ENCODE measurements at places on chromosomes 16 and 17. TPM values are rescaled to one million over a fixed set of nuclear protein-coding genes. Genes with fewer than 3 reads are reported as not detected.

Gene TUBB3
- total RNA-seq, result 6.6 TPM

Gene PIRT
- total RNA-seq, result not detected

Gene TPSB2
- not detected for total RNA-seq

Gene CDK5R1
- total RNA-seq, result 3.5 TPM

Gene TNFRSF12A
- 4.2 TPM for total RNA-seq

Gene PGAP6
- 38.2 TPM for total RNA-seq

Gene ATAD5
- 21.1 TPM for total RNA-seq

Gene CTRB1
- total RNA-seq, result not detected

Gene FSCN2
- 0.37 TPM for total RNA-seq

Gene PLEKHH3
- 0.61 TPM for total RNA-seq

Gene CACNG5
- not detected for total RNA-seq

Gene NRN1L
- 0.59 TPM for total RNA-seq

Gene CMTM2
- total RNA-seq, result 3.4 TPM

Gene HCRT
- 0.39 TPM for total RNA-seq

Gene CACNA1G
- total RNA-seq, result not detected

Gene CCL5
- total RNA-seq, result 112 TPM

Gene CCL7
- not detected for total RNA-seq

Gene HP
- total RNA-seq, result not detected

Gene TANC2
- 3.4 TPM for total RNA-seq
